Hippocampal formation (tissue), 2 donors: ENCODE measurements at places on chromosomes 2 and 18.

DNA sequence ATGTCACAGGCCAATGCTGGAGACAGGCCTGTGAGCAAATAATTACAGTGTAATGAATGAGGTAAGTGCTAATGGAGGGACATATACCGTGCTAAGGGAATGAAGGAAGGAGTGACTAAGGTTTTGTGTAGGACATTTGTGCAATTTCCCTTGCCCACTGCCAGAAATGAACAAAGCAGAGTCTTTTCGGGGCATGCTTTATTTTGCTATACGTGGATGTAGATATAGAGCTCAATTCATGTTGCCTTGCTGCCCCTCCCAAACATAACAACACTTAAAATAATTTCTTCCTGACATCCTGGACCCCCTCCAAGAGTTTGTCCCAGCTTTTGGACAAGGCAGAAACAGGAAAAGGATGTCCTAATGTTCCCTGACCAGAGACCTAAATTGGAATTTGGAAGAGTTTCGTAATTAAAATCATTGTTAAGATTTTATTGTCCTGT lies 23.7 kb upstream of the CD28 start:
- no peak for DNase-seq

DNA sequence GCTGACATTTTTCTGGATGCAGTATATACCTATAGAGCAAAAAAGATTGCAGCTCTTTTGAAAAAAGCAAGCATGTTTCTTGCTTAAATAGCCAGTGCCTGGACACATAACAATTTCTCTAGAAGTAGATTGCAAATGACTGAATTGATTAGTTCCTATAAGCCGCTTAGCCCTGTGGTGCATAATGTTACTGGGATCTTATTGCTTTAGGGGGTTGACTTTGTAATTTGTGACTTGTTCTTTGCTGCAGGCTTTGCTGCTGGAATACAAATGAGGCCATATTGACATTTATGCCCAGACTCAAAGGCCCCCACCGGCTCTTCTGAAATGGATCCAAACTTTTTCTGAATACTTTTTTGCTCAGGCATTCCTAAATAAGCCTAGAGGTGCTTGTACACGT lies 182.6 kb downstream of the SH3BP4 start:
- DNase-seq = no peak

DNA sequence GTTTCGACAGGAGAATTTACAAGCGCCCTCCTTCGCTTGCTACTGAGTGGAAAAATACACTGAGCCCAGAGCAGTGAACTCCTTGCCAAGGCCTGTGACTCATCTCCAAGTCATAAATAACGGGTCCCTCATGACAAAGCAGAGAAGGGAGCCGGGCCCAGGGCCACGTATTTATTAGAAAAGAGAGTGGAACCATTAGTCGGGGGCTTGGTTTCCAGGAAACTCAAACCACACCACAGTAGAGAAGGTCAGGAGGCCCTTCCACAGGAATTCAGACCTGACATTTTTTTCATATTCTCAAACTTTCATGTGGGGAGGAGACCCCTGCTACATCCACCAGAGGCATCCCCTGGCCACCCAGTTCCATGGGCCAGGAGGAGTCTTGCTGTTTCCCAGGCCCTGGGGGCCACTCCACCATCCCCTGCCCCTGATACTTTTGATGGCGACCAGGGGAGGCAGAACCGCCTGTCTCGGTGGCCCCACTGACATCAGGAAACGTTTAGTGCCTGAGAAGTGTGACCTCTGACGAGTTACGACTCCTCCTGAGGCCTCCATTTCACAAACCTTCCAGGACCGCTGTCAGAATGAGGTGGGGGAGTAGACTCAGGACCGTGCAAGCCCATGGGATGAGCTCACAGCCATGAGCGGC lies 289.7 kb downstream of the DYSF start:
- DNase-seq = no peak

GRCh38 chr2:218060118-218060517 lies 8.9 kb upstream of the RUFY4 start:
- no peak for DNase-seq

- no peak for DNase-seq
These were observed 163.0 kb downstream of the SEPTIN10 start for GRCh38 chr2:109450574-109451273.

GRCh38 chr2:206635015-206635414 lies 7.3 kb upstream of the FAM237A start:
- no peak for DNase-seq

DNA sequence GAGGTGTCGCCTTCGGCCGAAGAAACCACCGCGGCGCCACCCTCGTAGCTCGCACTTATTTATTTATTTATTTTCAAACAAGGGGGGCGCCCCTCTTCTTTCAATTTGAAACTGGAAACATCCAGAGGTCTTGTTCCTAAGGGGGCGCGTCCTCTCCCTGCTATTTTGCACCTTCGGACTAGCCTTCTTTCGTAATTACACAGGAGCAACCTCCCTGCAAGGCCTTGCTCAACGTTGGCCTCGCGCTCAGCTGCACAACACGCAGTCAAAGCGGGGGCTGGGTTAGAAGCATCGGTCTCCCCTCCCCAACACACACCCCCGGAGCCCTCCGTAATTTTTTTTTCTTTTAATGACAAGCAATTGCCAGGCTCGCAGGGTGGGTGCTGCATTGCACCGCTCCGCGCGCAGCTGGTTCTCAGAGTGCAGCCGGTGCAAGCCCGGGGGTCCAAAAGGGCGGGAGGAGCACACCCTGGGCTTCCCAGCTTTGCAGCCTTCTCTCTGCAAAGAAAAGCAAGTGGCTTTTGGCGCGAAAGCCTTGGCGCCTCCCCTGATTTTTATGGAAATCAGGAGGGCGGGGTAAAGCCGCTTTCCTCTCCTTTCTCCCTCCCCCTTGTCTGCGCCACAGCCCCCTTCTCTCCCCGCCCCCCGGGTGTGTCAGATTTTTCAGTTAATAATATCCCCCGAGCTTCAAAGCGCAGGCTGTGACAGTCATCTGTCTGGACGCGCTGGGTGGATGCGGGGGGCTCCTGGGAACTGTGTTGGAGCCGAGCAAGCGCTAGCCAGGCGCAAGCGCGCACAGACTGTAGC lies at the start of gene MYCN:
TSS of gene MYCN (plus strand) at position 697 of the 807 bp plus-strand sequence. CDS start 1,515 bp downstream, outside the sequence.
- DNase-seq = peak; percentile 77
